AG09319 (cell line): ENCODE measurements at places on chromosomes 11 and 22.
A peak's percentile ranks its signal among the peaks of the same experiment; 100 is the strongest.

DNA sequence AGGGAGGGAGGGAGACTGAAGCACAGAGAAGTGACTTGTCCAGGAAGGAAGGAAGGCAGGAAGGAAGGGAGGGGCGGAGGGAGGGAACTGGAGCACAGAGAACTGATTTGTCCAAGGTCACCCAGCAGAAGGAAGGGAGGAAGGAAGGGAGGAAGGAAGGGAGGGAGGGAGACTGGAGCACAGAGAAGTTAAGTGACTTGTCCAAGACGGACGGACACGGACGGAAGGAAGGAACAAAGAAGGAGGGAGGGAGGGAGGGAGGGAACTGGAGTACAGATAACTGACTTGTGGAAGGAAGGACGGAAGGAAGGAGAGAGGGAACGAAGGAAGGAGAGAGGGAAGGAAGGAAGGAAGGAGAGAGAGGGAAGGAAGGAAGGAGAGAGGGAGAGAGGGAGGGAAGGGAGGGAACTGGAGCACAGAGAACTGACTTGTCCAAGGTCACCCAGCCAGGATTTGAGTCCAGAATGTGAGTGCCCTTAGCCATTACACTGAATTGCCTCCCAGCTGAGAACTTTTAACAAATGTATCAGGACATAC is 1.5 kb downstream of the SLC35F2 start:
- no peak for DNase-seq

DNA sequence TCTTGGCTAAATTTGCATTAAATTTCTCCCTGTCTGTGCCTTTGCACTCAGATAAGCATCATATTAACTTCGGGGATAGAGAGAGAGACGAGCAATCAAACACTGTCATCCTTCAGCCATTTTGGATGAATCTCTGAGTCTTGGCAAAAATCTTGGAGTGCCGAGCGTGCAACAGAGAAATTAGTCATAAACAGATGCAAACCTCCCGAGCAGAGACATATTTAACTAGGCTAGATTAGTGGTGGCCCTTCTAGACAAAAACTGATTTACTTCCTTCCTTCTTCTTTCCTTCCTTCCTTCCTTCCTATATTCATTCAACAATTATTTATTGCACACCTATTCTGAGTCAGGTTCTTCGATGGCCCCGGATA is 114.4 kb upstream of the BLID start:
- DNase-seq = no peak

- no peak for DNase-seq
Measured at GRCh38 chr11:64656862-64657261, 65.8 kb downstream of the SLC22A12 start.

GRCh38 chr22:18056161-18056666 is 21.6 kb upstream of the PEX26 start:
- peak; percentile 81 for DNase-seq

DNA sequence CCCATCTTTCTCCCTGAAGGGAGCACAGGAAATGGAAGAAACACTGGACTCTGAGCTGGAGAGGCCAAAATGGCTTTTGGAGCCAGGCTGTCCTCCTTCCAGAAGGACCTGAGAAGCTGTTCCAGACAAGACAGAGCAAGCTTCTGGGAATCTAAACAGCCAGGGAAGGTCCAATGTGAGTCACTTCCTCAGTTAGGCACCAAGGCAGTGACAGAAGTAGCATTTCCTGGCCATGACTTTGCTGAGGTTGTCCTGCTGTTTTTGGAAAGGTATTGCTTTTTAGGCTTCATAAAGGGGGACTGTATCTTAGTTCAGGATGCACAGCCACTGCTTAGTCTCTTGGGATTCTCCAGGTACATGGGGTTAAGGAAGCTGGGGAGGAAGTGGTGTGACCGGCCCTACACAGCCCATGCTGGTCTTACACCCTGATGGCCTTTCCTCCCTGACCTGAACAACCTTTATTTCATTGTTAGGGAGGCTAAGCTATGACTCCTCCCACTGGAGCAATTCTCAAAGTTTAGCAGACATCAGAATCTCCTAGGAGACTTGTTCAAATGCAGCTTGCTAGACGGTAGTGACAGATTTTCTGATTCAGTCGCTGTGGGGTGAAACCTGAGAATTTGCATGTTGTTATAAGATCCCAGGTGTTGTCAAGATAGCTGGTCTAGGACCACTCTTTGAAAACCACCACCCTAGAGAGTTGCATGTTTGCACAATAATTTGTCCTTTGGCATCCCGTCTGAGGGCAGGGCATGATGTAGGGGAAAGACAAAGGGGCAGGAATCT is 6.8 kb upstream of the INSC start:
- no peak for DNase-seq

- DNase-seq = no peak
Measured at GRCh38 chr11:62044639-62045121, 77.2 kb upstream of the FTH1 start.

GRCh38 chr11:36292311-36292722 is 3.1 kb upstream of the COMMD9 start:
- peak; percentile 19 for DNase-seq

DNA sequence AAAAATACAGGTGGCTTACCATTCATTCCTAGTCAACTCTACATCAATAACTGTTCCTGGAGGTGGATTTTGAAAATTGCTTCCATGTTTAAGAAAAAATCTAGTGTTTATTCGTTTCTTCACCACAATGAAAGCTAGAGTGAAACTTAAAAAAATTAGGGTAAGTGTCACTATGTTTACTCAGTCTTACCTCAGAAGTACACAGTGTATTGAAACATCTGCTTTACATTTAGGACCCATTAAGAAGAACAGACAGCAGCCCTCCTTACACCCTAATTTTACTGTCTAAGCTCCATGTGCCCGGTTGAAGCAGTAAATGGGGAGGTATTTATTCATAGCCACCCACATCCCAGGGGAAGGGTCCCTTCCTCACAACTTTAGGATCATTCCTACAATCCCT is 51.4 kb downstream of the PIWIL3 start:
- no peak for DNase-seq

DNA sequence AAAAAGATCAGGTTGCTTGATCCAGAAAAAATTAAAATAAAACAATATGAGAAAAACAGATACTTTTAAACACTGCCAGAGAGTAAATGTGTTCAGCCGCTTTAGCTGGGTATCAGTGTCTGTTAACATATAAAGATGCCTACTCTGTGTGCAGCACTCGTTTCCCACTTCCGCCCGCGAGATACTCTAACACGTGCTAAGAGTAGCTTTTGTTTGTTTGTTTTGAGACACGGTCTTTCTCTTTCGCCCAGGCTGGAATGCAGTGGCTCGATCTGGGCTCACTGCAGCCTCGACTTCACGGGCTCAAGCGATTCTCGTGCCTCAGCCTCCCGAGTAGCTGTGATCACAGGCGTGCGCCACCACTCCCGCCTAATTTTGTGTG is 531 bp upstream of the MEN1 start:
- no peak for DNase-seq

DNA sequence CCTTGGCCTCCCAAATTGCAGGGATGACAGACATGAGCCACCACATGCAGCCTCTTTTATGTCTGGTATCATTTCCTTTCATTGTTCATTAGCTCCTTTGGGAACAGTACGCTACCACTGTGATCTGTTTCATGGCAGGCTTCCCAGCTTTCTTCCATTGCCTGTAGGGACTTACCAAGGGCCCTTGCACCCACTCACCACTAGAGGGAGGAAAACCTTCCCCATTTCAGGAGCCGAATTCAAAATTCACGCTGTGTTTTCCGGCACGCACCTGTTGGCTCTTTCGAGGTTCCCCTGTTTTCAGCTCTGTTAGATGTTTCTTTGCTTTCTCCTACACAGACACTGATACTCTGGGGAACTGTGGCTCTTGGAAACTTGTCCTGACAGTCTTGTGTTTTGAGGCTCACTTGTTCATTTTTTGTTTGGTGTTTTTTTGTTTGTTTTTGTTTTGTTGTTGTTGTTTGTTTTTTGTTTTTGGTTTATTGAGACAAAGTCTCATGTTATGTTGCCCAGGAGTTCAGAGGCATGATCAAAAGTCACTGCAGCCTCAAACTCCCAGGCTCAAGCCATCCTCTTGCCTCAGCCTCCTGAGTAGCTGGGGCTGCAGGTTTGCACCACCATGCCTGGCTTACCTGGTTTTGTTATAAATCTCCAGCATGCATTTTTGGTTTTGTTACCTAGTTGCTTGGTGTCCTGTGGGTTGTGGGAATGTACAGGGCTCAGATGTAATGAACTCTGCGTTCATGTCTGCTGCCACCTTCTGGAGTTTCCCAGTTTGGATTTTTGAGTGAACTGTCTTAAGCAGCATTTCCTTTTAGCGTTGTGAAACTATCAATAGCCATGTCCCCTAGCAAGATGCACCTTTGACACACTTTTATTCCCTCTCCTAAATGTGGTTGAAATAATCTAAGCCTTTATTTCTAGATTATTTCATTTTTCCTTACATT is 2.3 kb downstream of the KRTAP5-11 start:
- peak; percentile 28 for DNase-seq

DNA sequence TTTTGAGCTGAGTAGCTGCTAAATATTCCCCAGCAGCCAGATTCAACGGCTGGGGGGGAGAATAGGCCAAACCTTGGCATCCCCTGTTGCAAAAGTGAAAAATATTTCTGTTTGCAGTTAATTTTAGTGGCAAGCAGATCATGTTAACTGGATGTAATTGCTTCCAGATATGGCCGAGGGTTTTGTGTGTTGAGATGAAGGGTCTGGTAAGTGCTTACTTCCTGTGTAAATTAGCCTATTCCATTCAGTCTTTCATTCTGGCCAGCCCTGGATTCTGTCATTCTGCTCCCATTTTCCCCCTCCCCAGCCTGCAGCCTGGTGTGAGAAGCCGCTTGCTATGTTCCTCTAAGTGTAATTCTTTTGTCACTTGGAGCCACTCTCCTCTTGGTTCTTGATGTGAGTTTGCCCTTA is 17.4 kb downstream of the ZBTB16 start:
- no peak for DNase-seq
